Hippocampal formation (tissue), 2 donors: ENCODE measurements at places on chromosomes 2 and 18.

DNA sequence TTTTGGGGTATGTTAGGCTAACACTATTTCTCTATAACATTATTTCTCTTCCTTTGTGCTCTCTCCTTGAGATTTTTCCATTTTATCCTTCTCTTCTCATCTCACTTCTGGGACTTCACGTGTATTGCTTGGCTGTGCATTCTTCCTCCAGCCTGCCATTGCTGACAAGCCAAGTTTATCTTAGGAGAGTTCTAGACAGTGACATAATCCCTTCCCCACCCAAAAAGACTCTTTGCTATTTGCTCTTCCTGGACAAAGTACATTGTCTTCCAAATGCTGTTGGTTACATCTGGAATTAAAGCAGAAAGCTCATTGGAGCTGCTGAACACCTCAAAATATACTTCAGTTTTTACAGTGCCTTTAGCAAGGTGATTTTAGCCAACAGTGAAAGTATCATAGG lies 8.9 kb downstream of the TSPYL6 start:
- DNase-seq = no peak

DNA sequence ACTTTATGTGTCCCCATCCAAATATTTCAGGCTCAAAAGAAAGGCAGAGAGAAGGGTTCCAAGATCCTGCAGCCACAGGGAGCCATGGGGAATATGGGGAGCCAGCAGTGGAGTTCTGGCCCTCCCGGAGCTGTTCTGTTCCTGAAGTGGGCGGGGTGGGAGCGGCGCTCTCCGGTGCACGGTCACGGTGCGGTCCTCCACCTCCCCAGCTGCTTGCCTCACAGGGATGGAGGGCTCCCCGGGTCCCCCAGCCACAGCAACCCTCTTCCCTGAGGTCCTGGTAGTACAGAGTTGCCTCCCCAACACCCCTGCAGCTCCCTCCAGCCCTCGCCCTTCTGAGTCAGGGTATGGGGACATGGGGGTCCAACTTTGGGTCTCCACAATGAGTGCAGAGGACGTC lies 26.2 kb upstream of the SNED1 start:
- DNase-seq = no peak

DNA sequence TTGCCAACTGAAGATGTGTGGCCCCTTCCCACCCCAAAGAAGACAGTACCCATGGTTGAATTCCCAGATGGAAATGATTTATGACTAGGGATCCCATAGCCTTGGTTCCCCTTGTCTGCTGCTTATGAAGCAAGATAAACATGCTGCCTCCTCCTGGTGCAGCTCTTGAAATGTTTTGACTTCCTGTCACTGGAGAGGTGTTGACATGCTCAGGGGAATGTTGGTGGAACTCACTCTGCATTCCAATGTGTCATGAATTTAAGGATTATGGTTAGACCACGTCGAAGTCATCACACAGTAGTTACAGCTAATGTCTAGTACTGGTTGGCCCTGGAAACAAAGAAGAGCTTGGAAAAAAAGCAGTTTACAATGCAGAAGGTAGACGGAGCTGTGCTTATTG lies 69.0 kb upstream of the FAM110C start:
- DNase-seq = no peak

DNA sequence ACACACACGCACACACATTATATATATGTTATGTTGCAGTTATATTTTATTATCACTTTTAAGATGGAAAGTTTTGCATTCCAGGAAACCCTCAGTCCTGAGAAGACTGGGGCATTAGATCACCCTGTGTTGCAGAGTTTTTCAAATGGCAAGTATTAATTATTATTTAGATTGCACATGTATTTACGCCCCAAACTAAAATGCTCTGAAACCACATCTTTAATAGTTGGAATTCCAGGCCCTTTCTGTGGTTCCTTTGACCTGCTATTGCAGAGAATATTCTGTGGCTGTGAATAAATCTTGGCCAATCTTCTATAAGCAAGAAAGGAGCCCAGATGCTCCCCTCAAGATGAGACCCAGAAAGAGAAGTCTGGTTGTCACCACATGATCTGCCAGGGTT lies 427.0 kb upstream of the TNP1 start:
- DNase-seq = no peak

DNA sequence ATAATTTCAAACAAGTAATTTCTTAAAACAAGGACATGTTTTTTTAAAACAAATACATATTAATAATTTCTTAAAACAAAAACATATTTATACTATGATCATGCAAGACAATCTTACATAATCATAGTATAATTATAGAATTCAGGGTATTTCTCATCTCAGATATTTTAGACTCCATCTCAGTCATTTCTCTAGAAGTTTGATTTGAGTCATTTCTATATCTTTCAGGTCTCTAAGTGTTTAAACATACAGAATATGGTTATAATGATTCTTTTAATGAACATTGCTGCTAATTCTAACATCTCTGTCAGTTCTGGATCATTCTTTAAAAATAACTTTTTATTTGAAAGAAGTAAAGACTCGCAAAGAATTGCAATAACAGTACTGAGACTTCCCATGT lies 154.2 kb upstream of the KYNU start:
- no peak for DNase-seq

DNA sequence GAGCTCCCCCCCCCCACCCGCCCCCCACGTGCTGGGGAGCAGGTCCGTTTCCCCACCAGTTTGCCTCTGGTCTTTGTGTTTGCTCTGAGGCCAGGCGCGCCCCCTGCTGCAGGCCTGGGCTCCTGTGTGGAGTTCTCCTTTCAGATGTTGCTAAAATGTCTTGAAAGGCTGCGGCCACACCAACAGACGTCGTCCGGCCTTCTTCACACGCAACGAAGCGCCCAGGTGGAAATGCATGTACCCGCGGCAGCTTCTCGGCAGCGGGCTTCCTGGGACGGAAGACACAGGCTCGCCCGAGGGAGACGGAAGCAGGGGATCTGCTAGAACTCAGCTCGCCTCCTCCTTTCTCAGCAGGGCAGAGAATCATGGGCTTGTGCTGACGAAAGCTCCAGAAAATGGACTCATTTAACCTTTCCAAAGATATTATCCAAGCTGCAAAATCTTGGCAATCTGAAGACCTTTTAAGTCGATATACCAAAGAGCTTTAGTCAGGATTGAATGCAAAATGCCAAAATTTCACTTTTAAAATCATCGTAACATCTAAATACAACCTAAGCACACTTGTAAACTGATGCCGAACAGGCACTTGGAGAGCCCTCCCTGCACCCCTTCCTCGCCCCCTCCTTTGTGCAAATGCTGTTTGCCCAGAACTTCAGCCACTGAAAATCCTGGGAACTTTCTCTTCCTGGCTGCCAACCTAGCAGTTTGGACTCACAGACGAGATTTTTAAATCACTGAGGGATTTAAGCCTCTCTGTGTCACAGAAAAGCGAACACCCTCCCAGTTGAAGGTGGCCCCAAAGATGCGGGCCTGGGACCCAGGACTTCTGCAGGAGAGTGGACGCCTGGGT lies 125.5 kb upstream of the ZNF516 start:
- DNase-seq = peak; percentile 34

GRCh38 chr18:55097456-55098170 lies 138.4 kb upstream of the CCDC68 start:
- no peak for DNase-seq

GRCh38 chr18:54802686-54803395 lies 25.4 kb upstream of the RAB27B start:
- DNase-seq = no peak

GRCh38 chr2:162473-163382 lies 101.1 kb downstream of the SH3YL1 start:
- DNase-seq = no peak

- no peak for DNase-seq
Measured at GRCh38 chr18:45876161-45876560, 50.7 kb downstream of the SIGLEC15 start.

DNA sequence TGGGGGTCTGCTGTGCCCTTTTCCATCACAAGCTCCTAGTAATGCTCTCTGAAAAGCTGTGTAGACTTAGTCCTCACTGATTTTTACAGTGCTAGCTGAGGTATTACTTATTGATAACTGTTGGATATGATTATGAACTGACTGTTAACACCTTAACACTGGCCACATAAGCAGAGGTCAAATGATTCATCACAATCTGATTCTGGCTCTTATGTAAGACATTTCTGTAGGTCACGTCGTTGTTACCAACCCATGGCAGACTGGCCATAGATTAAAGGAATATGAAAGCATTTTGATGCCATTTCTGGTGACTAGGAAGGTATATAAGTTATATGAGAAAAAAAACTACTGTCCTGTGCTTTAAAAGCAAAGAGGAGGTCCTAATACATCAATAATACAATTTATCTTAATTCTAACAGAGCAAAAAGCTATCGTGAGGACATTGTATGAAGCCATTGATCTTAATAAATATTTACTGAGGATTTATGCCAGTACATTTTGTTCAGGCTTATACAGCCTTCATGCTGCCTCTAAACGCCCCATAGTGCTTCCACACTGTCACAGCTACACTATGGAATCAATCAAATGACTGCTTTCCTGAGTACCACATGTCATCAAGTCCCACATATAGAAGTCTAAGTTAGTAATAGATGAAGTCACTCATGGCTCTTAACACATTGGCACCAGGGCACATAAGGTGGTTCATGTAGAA lies 6.9 kb upstream of the RND3 start:
- no peak for DNase-seq

- DNase-seq = no peak
Measured at GRCh38 chr18:48133671-48134251, 203.3 kb upstream of the SMAD2 start.

- no peak for DNase-seq
Measured at GRCh38 chr2:189382668-189383067, 58.6 kb upstream of the WDR75 start.

DNA sequence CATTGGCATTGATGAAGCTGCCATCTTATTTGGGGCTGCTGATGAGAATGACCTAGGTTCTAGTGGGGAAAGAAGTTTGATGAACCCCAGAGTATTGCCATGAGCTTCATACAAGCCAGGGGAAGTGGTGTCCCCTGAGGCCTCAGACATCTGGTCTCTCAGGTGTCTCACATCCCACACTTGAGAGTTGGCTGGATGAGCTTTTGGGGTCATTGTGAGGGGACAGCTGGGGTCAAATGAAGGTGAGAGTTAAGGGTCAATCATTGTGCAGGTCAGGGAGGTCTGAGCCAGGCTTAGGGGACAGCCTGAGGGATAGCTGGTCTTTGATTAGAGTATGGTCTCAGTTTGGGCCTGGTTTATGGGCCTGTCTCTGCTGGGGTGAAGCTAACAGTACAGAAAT lies 336.5 kb downstream of the CYP26B1 start:
- no peak for DNase-seq

DNA sequence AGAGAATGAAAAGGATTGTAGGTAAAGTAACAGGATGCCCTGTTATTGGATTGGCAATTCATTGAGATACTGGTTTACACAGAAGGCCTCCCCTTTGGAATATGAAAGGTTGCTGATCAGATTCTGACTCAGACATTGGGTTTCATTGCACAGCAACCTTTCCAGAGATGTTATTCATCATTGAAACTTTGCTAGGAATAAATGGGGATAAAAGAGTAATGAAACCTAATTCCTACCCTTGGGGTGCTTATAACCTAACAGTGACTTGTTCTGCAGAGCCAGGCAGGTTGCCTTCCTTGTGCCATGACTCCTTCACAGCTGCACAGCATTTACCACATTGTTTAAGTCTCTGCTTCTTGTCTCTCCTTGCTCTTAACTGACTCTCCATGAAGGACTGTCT lies 5.0 kb downstream of the NAB1 start:
- DNase-seq = no peak

- no peak for DNase-seq
Measured at GRCh38 chr2:40256649-40257048, 195.2 kb downstream of the SLC8A1 start.

DNA sequence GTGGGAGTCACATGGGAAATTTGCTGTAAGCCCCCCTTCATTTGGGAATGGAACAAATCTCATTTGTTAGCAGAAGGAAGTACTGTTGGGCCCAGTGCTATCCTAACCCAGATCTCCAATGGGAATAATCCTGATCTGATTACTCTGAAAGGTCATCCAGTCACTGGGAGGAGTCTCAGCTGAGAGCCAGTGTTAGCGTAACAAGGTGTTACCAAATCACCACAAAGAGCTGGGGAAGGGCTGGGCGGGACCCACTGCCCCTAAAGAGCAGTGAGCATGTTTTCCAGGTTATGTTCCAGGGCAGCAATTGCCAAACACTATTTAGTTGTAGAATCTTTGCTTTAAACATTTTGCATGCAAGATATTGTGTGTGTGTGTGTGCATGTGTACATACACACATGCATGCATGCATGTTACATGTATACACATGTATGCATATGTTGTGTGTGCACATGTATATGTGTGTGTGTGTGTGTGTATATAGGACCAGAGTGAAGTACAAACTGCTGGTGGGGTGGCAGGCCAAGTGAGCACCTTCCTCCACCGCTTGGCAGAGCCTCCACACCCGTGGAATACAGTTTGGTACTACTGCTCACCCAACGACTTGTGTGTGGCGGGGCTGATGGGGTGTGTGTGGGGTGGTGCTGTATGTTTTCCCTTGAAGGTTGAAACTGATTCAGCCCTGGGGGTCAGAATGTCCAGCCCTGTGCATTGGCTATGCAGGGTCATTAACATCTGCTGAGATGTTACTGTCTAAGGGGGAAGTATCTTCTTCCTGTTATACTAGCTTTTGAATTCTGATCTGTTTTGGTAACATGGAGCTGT lies 15.2 kb downstream of the INPP5D start:
- no peak for DNase-seq

GRCh38 chr18:77107292-77107691 lies 25.3 kb downstream of the MBP start:
- DNase-seq = no peak

DNA sequence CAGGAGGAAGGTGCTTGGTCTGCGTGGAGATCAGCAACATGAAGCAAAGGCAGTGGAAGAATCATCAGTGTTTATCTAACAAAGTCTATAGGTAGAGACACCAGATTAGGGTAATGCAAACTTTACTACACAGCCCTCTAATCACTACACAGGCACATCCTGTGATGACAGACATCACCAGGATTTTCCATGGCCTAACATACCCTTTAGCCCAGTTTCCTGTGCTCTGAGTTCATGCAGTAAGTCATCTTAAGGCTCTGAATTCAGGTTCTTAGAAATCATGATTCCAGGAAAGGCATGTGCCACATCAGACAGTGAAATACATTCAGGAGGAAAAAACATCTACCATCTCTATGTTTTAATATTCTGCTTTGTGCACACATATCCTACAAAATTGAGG lies 708.5 kb upstream of the SLC8A1 start:
- no peak for DNase-seq

DNA sequence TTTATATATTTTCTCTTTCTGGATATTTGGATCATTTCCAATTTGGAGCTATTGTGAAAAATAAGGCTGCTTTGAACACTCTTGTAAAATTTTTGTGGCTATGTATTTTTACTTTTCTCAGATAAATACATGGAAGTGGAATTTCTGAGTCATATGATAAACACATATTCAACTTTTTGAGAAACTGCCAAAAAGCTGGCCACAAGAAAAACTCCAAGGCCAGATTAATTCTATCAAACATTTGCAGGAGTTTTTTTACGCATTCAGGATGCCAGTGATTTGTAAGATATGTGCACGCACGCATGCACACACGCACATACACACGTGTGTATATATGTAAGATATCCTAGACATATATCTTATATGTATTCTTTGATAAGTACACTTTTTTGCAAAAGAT lies 477.5 kb upstream of the SPHKAP start:
- no peak for DNase-seq

GRCh38 chr2:163756588-163756987 lies 20.8 kb upstream of the FIGN start:
- no peak for DNase-seq
